ENCODE measurements at places on chromosomes 5 and 9.

DNA sequence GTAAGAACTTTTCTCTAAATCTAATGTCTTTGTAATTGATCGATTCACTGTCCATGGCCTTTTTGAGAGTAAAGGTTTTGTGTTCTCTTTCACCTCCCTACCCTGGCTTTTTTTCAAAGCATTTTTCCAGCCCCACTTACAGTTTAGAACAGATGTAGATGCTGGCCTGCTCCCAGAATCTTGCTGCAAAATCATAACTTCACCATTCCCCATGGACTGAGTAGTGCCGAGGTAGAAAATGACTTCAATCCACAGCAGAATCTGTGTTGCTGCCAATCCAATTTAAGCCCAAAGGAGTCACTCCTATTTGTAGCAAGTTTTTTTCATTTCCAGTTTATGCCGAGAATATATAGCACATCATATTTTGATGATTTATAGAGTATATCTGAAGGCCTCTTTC lies 46.5 kb upstream of the CEMIP2 start:
- no peak for DNase-seq

DNA sequence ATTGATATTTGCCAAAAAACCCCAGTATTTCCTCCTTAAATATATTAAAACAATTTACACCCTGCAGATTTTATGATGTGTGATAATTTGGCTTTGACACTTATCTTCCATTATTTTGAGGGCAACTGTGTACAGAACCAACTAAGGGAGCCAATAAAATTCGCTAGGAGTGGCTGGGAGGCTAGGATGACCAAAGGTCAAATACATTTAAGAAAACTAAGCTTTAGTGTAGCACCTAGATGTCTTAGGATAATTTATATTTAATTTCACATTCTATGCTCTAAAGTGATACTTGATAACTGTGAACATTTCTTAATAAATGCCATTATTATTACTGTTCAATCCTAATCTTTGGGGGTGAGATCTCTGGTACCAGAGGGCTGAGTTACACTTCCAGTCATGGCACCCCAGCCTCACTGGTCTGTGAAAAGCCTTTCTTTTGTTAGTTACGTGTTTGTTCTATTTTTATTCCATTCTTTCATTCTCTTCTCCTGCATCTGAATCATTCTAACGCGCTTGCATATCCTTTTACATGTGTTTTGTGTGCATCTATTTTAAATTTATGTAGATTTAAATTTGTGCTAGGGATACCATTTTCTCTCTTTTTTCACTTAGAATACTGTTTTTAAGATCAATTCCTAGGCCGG lies 19.1 kb downstream of the MSANTD3 start:
- DNase-seq, result no peak

DNA sequence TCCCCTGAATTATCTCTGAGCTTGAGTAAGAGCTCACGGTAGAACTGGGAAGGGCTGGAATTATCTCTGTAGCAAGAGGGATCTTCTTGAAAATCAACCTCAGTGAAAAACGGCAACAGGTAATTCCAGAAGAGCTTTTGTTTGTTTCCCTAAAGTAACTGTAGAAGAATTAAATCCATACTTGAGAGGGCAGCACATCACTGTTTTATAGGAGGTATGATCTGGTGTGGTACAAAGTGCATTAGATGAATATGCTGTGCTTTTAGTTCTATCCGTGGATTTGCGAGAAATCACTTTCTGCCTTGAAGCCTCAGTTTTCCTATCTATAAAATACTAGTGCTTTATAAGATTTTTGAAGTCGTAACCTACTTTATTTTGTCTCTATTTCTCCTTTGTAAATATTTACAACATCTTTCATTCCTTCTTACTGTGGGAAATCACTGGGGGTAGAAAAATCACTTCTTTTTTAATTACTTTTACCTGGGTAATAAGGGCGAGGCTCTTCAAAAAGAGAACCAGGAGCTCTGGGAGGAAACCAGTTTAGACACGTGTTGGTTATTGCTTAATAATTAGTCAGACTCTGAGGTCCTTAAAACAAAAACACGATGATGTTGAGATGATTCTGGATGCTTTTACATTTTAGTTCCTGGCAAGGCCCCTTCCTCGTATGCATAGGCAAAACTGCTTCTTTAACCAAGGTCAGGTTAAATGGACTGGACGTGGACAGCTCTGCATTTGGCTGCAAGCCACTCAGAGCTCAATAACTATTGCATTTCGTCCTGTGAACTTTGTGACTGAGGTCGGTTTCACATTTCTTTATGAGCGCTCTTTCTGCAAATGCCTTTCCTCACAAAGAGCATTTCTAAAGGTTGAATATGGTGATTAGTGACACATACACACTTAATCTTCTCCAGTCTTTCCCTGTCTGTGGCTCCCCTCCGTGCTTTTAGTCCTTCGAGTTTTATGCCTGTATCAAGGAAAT lies 376.1 kb downstream of the BRINP1 start:
- DNase-seq, result no peak

- no peak for DNase-seq
Observed at GRCh38 chr9:31587146-31587545, 797.3 kb upstream of the ACO1 start.

- DNase-seq, result no peak
Observed at GRCh38 chr9:94798201-94798600, 71.7 kb downstream of the AOPEP start.

GRCh38 chr5:136062366-136063274 lies 33.8 kb downstream of the TGFBI start:
- no peak for DNase-seq

GRCh38 chr9:127218818-127219217 lies 45.8 kb upstream of the GARNL3 start:
- no peak for DNase-seq

DNA sequence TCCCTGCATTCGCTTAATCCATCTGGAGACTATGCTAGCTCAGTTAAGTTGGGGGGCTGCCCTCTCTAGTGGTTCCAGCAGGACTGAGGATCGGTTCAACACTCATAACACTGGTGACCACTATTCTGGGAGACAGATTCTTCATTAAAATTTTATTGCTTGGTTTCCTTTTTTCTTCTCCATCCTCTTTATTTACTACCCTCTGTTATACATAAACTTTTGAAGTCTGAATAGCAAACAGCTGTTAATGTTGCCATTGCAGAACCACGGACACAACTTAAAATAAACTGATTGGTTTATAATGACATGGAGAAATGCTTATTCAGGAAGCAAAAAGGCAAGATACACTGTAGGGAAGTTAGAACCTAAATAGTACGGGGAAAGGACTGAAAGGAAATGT lies 22.1 kb downstream of the IQGAP2 start:
- DNase-seq, result no peak

DNA sequence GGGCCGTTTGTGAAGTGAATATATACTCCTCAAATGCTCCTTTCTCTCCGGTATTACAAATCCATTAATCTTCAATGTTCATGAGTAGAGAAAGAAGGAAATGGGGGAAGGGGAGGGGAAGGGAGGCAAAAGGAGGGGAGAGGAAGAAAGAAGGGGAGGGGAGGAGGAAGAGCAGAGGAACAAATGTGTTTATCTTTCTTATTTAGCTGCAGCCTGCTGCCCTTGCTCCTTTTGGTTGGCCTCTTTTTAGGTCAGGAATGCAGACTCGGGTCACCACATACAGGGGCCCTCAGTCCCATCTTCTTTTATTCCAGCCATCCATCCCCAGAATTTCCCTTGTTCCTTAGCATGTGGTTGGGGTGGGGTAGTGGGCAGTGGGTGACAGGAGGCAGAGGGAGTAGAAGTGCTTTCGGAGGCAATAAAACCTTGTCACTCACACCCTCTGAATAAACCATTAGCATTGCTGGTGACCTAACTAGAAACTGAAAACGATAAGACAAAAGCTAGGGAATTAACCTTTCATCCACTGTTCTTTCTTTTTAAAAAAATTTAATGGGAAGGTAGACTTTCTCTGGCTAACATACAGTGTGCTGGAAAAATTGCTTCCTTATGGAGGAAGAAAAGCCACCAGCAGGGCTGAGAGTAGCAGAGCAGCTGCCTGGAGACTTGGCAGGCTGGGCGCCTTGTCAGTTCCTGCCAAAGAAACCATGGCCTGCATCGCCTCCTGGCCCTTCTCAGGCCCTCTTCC lies 16.8 kb upstream of the PRLR start:
- no peak for DNase-seq

DNA sequence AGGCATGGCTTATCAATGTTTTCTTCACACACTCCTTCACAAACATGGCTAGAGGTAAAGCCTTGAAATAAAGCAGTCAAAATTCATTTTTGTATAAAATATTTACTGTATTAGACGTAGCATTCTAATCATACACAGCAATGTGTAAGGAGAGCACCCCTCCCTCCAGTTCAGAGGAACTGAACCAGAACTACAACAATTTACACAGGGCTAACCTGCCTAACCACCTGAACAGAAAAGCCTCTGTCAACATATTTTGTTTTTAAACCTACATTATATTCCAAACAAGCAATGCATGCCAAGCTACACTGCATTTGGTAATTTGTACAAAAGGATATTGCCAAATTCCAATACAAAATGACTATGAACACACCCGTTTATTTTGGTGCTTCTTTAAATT lies 41.6 kb downstream of the MLLT3 start:
- DNase-seq, result no peak

All from activated T-cell treated with anti-CD3 and anti-CD28 coated beads for 1 hour (primary cell).